MV-4-11 (cell line): ENCODE measurements at places on chromosomes 4 and X.

- no peak for DNase-seq
Observed at GRCh38 chrX:9465380-9466123, 694 bp downstream of the TBL1X start.

- peak; percentile 65 for DNase-seq
Observed at GRCh38 chr4:168634276-168634802, 137.5 kb downstream of the PALLD start.

GRCh38 chr4:107742791-107743190 is 22.8 kb upstream of the PAPSS1 start:
- no peak for DNase-seq

GRCh38 chrX:145506214-145506613 is 258.9 kb downstream of the SPANXN1 start:
- no peak for DNase-seq

DNA sequence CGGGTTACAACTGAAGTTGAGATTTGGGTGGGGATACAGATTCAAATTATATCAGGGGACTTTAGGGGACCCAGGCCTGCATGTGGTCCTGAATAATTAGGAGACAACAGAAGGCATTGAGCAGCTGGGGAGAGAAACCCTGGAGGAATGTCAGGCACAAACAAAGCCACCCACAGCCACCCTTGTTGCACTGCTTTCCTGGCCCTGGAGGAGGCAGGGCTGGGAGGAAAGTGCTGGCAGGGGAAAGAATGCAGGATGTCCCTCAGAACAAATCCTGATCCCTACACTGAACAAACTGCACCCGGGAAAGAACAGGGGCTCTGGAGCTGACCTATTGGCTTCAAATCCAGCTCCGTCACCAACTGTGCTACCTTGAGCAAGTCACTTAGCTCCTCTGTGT is 214.1 kb upstream of the ATP6AP2 start:
- DNase-seq = no peak

- no peak for DNase-seq
Observed at GRCh38 chr4:2332976-2333319, 71.0 kb upstream of the MXD4 start.

DNA sequence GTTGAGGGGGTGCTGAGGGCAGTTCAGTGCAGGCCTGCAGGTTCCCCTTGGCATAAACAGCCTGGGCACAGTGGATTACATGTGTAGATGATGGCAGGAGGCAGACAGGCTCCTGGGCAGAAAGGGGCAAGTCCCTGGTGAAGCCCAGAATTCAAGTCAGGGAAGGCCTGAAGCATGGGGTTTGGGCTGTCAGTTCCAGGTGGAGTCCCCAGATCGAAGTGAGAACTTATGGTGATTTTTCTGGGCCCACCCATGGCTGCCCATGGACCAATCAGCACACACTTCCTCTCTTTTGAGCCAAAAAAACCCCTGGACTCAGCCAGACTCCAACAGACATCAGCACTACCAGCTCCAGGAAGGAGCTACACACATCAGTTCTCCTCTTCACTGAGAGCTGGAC is 529.1 kb downstream of the PPARGC1A start:
- no peak for DNase-seq

DNA sequence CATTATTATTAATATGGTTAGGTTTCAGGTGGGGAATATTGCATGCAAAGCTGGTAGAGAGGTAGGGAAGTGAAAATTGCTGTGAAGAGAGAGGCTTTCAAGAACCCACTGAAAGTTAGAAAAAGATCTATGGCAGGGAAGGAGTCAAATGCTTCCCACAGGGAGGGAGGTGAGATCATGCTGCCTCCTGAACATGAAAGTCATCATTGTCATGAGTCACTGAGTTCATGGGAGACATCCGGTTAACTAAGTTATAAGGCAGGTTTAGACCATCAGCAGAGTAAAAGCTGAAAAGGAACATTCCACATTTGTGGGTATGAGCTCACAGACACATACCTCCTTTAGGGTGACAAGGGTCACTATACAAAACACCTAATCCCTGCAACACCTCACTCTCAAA is 16.2 kb downstream of the GATB start:
- DNase-seq = no peak

DNA sequence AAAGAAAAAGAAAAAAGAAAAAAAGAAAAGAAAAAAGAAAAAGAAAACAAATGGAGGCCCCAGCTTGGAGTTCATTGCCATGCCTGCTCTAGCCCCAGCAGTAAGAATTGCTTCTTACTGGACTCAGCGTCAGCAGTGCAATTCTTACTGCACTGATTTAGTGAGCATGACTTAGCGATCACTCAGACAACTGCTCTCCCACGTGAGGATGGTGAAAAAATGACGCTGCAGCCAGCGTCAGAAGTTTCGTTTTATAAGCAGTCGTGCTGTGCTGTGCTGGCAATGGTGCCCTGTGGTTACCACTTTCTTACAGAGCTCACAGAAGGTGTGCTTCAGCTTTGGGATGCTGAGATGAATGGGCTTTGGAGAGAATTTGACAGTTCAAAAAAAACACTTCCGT is 68.3 kb upstream of the DDX3X start:
- no peak for DNase-seq

GRCh38 chr4:39621582-39621981 is 17.1 kb downstream of the SMIM14 start:
- peak; percentile 50 for DNase-seq

GRCh38 chr4:101127176-101127790 is 220.0 kb downstream of the PPP3CA start:
- DNase-seq = peak; percentile 55

- DNase-seq = peak; percentile 55
Observed at GRCh38 chrX:50536955-50537354, 66.3 kb upstream of the DGKK start.

GRCh38 chrX:7266288-7266687 is 118.3 kb upstream of the PUDP start:
- no peak for DNase-seq

DNA sequence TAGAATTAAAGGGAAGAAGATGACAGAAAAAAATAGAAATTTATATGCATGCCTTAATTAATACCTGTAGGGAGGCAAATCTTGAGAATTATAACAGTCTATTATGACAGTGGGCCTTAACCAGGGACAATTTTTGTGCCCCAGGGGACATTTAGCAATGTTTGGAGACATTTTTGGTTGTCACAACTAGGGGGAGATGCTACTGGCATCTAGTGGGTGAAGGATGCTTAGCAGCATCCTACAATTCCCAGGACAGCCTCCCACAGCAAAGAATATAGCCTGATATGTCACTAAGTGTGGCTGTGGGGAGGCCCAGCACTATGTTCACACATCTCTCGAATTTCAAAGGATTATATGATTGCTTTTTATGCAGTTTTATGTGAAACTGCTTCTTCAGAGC is 10.5 kb downstream of the GPR82 start:
- peak; percentile 12 for DNase-seq

GRCh38 chrX:34401411-34401810 is 255.7 kb downstream of the TMEM47 start:
- no peak for DNase-seq

DNA sequence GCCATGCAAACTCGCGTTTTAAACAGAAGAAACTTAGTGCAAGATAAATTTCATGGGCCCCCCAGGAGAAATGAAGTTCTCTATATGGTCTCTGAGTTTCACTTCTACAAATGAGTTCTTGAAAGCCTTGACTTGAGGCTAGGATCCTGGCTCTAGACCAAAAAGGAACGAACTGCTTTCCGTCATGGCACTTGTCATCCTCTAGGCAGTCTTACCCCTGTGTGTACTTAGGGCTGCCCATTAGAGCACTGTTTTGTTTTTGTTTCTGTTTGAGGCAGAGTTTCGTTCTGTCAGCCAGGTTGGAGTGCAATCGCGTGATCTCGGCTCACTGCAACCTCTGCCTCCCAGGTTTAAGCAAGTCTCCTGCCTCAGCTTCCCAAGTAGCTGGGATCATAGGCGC is 29.0 kb downstream of the RNF4 start:
- DNase-seq = peak; percentile 97

DNA sequence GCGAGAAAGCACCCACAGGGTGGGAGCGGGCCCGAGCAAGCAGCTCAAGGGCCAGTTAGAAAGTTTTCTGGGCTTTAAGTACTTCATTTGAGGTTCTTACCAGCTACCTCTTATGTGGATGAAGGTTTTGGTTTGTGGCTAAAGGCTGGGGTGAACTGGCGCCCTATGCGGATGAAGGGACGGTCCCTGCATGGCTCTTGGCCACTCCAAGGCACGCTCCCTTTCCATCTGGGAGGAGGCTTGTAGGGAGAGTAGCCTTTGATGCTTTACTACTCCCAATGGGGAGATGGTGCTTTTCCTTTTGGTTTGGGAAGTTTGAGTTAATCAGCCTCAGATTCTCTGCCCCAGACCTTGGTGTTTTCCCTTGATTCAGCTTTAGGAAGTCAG is 17.7 kb downstream of the MRFAP1 start:
- no peak for DNase-seq

- DNase-seq = no peak
Observed at GRCh38 chr4:7158081-7158750, 34.1 kb upstream of the SORCS2 start.

GRCh38 chr4:7808752-7809151 is 130.9 kb downstream of the AFAP1 start:
- no peak for DNase-seq

DNA sequence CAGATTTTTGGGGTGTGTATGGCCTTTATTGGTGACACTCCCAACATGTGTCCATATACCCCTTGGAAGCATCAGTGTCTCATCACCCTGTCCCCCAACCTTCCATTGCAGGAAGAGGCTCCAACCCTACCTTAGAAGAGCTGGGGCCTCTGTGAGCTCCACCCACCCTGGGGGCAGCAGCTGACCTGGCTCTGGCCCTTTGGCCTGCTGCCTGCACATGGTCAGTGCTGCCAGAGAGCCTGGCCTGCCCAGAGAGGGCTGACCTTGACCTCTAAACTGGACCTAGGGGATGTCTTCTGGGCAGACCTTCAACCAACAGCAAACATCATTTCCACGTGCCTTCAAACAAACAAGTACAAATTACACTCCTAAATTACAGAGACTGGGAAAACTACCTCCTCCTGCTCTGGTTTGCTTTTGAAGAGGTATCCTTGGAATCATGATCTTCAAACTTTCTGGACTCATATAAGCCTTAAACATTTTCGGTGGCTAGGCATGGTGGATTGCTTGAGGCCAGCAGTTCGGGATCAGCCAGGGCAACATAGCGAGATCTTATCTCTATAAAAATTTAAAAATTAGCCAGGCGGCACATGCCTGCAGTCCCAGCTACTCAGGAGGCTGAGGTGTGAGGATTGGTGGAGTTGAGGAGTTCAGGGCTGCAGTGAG is 27.3 kb upstream of the KIAA0232 start:
- DNase-seq = no peak

GRCh38 chr4:174394915-174395314 is 111.2 kb downstream of the CEP44 start:
- DNase-seq = no peak

DNA sequence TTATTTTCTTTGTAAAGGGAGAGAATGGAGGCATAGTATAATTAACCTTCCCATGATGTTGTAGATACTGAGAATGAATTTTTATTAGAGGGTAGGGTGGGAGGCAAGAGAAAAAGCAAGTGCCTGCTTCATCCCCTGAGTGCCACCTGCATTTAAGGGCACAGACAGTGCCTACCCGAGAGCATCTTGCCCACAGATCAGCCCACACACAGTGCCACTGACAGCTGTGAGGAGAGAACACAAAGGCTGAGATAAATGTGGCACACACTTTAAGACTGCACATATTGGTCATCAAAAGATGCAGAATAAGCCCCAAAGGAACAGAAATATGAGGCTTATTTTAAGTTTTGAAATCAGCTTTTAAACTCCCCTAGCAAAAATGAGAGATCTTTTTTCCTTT is 250.8 kb downstream of the SLC39A8 start:
- DNase-seq = no peak

- no peak for DNase-seq
Observed at GRCh38 chrX:115030625-115031024, 13.2 kb upstream of the IL13RA2 start.

DNA sequence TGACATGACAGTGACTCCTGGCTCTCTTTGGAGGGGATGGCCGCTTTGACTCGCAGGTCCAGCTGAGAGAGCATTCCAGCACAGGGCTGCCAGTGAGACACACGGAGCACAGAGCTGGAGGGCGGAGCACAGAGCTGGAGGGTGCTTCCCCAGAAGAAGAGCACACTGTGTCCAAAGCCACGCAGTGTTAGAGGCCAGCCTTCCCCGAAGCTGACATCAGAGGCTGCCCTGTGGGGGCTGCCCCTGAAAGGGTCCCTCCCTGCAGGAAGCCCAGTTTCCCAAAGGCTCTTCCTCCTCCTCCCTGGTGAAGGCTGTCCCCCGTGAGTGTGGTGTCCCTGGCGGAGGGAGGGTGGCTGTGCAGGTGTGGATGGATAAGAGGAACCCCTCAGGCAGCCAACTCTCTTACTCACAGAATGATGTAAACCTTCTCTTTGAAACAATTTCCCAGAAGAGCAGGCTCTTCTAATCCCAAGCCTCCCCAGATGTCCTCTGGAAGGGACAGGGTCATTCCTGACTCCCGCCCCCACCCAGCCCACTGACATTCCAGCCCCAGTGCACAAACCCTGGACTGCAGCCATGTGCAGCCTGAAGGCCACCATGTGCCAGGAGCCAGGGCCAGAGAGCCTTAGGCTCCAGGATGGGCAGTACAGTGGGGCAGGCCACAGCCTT is 53.4 kb downstream of the PSAPL1 start:
- DNase-seq = no peak

GRCh38 chr4:180823108-180823507 is 1420.1 kb upstream of the TENM3 start:
- DNase-seq = no peak

DNA sequence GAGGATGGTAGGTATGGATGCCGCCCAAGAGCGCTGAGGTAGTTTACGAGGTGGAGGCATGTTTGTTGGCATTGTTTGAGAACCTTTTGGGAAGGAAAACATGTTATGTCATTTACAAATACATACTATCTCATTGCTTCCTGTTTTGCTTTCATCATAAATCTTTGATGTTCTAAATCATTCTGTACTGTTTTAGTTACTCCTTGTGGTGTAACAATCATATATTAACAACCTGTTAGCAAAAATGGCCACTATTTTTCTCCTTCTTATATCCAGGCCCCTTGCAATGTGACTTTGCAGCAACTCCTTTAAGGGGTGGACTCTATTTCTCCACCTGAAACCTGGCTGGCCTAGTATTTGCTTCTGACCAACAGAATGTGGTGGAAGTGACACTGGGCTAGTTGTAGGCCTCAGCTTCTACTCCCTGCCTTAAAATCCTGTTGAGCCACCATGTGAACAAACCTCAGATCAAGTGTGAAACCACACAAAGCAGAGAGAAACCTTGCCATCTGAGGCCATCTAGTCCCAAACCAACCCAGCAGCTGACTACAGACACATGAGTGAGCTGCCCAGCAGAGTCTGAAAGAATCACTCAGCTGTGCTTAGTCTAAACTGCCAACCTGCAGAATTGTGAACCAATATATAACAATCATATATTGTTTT is 15.8 kb upstream of the CXorf38 start:
- no peak for DNase-seq

GRCh38 chr4:151198748-151199147 is 78.2 kb upstream of the PRSS48 start:
- no peak for DNase-seq
